Aorta (tissue), 5 donors: ENCODE measurements at places on chromosomes 16 and 17. TPM values are rescaled to one million over a fixed set of nuclear protein-coding genes. Genes with fewer than 3 reads are reported as not detected.

DNA sequence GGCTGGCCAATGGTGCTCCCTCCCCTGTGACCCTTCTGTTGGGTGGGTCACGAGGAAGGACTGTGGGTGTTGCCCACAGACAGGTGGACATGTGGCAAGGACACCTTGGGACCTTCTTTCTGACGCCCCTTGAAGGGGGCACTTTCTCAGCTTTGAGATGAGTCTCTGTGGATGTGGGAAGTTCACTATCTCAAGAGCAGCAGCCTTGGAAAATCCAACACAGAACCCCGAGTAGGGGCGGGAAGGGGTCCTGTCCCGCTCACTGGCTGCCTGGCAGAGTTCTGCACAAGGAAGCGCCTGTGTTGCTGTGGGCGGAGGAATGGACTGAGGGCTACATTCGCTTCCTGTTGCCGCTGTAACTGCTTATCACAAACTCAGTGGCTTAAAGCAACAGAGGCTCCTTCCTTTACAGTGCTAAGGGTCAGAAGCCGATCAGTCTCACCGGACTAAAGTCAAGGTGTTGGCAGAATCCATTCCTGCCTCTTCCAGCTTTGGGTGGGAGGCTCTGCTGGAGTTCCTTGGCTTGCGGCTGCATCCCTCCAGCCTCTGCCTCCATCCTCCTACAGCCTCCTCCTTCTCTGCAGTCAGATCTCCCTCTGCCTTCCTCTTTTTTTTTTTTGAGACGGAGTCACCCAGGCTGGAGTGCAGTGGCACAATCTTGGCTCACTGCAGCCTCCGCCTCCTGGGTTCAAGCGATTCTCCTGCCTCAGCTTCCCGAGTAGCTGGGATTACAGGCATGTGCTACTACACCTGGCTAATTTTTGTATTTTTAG, 305.2 kb downstream of the SEC14L1 start:
- peaks cover 1% of the 10 kb centered on the region for H3K4me1 ChIP-seq
- DNase-seq = no peak
- H3K27me3 ChIP-seq = no peaks in the 10 kb centered on the region
- no peaks in the 10 kb centered on the region for H3K36me3 ChIP-seq

DNA sequence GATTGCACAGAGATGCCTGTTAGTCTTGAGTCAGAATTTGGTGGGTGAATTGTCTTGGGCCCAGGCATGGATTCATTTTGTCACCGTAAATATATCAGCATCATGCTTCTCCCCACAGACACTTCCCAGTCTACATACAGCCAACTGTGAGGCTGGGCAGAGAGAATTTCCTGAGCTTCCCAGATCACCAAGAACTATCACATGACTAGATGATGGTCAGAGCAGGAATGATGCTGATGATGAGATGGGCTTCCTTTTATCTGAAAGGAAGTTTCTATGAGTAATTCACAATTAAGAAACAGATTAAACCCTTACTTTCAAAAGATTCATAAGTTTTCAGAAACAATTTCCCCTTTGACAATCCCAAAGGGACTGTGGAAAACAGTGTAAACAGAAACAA, 323 bp upstream of the KRTAP9-9 start:
- no peak overlapping the region for H3K27ac ChIP-seq
- H3K4me1 ChIP-seq = no peaks in the 10 kb centered on the region
- H3K4me3 ChIP-seq = no peak overlapping the region
- H3K36me3 ChIP-seq = no peaks in the 10 kb centered on the region
- no peak for DNase-seq

Gene IGF2BP1
- total RNA-seq = 0.29 TPM

Gene SCIMP
- 6.1 TPM for total RNA-seq

Gene CA4
- total RNA-seq = 1.6 TPM

- no peaks in the 10 kb centered on the region for H3K36me3 ChIP-seq
- H3K4me3 ChIP-seq = no peak overlapping the region
- H3K27ac ChIP-seq = no peak overlapping the region
Observed at GRCh38 chr17:4007346-4008081, 43.3 kb upstream of the ATP2A3 start.

- H3K4me1 ChIP-seq = no peaks in the 10 kb centered on the region
- H3K36me3 ChIP-seq = no peaks in the 10 kb centered on the region
- no peak overlapping the region for H3K4me3 ChIP-seq
- H3K27me3 ChIP-seq = no peaks in the 10 kb centered on the region
- no peak overlapping the region for H3K27ac ChIP-seq
Observed at GRCh38 chr16:88008840-88009239, 57.6 kb downstream of the BANP start.

DNA sequence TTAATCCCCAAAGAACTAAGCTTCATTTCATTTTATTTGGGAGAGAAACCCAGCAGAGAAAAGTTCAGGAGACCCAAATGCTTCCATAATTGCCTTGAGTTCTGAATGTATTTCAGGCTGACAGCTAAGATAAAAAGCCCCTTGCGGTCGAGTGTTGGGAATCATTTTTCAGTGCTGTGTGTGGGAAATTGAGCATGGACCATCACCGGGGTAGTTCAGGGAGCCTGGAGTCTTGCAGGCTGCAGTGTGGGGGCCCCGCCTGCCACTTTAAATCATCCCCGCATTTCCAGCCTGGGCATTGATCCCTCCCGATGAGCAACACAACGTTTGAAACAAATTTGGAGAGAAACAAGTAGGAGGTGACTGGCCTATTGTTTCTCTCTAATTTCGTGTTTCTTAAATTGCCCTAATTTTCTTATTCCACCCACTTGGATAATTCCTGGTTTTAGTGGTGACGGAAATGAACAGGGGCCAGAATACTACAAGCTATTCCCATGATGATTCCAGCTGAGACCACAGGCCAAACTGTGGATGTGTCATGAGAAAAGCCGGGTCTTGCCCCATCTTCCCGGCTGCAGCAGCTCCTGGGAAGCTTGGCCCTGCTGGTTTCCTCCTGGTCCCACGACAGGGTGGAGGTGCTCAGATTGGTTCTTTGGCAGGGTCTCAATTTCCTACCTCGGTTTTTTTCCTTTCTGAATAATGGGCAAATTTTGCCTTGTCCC, 75.1 kb downstream of the FOXL1 start:
- no peaks in the 10 kb centered on the region for H3K36me3 ChIP-seq
- H3K27me3 ChIP-seq = no peaks in the 10 kb centered on the region
- no peak for DNase-seq

GRCh38 chr17:73561111-73561510, 83.1 kb downstream of the SDK2 start:
- no peaks in the 10 kb centered on the region for H3K4me1 ChIP-seq
- H3K4me3 ChIP-seq = no peak overlapping the region
- no peaks in the 10 kb centered on the region for H3K36me3 ChIP-seq
- no peak overlapping the region for H3K27ac ChIP-seq

- H3K4me1 ChIP-seq = no peaks in the 10 kb centered on the region
- no peaks in the 10 kb centered on the region for H3K36me3 ChIP-seq
- H3K4me3 ChIP-seq = no peak overlapping the region
- DNase-seq = no peak
Observed at GRCh38 chr17:13426991-13427390, 174.7 kb downstream of the HS3ST3A1 start.

DNA sequence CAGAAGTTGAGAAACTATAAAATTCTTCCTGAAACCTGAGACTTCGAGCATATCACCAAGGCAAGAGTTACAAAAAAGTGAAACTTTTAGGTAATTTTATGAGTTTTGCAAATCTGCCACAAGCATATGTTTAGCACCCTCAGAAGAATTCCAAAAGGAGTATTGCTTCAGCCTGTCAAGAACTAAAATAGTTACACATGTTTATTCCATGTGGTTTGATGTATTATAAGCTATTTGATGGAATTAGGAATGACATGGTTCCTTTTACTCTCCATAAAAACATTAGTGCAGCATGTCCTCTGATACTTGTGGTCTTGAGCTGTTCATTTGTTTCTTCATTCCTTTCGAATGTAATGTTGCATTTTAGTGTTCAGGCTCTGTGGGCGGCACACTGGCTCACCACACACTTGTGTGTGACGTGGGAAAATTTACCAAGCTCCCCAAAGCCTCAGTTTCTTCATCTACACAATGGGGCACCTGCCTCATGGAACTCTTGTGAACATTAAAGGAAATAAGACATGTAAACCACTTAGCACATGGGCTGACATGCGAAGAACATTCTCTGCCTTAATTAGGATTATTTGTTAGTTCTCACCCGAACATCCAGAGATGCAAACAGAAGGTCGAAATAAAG, 204.2 kb upstream of the FOXF1 start:
- no peak overlapping the region for H3K27ac ChIP-seq
- no peak for DNase-seq
- H3K36me3 ChIP-seq = no peaks in the 10 kb centered on the region
- no peaks in the 10 kb centered on the region for H3K4me1 ChIP-seq
- no peak overlapping the region for H3K4me3 ChIP-seq

DNA sequence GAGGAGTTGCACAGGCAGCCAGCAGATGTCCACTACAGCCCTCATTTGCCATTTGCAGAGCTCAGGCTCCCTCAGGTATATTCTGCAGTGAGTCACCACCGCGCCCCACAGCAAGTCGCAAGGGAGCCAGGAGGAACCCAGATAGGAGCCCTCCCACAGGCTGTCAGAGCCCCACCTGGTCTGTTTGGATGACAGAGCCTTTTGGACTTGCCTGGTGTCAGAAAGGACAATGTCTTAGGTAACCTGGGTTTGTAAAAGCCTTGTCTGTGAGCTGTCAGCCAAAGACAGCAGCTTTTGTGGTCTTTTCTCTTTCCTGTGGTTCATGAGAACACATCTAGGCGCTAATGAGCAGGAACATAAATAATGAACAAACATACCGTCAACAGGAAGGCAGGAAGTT, 70.9 kb downstream of the GNAO1 start:
- no peaks in the 10 kb centered on the region for H3K36me3 ChIP-seq
- H3K27ac ChIP-seq = no peak overlapping the region
- no peak overlapping the region for H3K4me3 ChIP-seq
- no peak for DNase-seq
- no peaks in the 10 kb centered on the region for H3K27me3 ChIP-seq
- peaks cover 6% of the 10 kb centered on the region for H3K4me1 ChIP-seq

Gene P2RX1
- total RNA-seq = 3.5 TPM

Gene PRR29
- total RNA-seq = 0.62 TPM

DNA sequence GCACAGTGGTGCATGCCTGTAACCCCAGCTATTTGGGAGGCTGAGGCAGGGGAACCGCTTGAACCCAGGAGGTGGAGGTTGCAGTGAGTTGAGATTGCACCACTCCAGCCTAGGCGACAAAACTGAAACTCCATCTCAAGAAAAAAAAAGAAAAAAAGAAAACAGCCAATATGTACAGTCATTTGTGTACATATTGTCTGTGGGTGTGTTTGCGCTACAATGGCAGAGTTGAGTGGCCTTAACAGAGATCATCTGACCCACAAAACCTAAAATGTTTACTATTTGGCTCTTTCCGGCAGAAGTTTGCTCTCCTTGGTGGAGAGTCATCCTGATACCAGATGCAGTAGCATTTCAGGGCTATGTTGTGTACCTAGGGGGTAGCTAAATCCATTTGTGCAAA, 57.9 kb downstream of the ARSG start:
- H3K36me3 ChIP-seq = no peaks in the 10 kb centered on the region
- H3K4me3 ChIP-seq = no peak overlapping the region
- H3K27me3 ChIP-seq = no peaks in the 10 kb centered on the region

Gene NLGN2
- total RNA-seq = 32.9 TPM

GRCh38 chr17:74426551-74427047, 5.3 kb upstream of the GPRC5C start:
- H3K27me3 ChIP-seq = no peaks in the 10 kb centered on the region

Gene GSG1L
- 10.6 TPM for total RNA-seq

Gene BCL6B
- 31.4 TPM for total RNA-seq

Gene KCNG4
- not detected for total RNA-seq

DNA sequence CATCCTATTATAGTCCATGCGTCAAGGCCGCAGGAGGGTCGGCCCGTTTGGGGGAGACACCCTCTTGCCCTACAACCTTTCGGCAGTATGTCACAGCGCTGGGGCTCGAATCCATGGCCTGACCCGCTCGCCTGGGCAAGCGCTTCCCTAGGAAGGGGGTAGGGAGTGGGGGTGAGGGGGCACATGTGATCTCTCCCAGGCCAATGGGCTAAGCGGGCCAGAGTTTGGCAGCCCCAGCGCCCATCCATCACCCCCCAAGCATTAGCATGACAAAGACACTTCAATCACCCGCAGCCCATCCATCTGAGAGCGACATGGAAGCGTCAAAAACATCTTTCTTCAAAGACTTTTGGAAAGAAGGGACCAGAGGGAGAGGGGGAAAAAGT, at the start of gene HOXB1:
TSS of gene HOXB1 (minus strand) at position 125 of the 386 bp plus-strand sequence. CDS start at position 18, 107 bp downstream.
- no peaks in the 10 kb centered on the region for H3K4me1 ChIP-seq
- H3K27me3 ChIP-seq = no peaks in the 10 kb centered on the region
- H3K4me3 ChIP-seq = no peak within 1 kb of the TSS
- no peak for DNase-seq
- H3K27ac ChIP-seq = no peak within 1 kb of the TSS

GRCh38 chr17:79947351-79948031, 88.2 kb downstream of the TBC1D16 start:
- H3K27me3 ChIP-seq = no peaks in the 10 kb centered on the region
- no peak for DNase-seq
- H3K27ac ChIP-seq = no peak overlapping the region
- H3K4me1 ChIP-seq = no peaks in the 10 kb centered on the region
- H3K4me3 ChIP-seq = no peak overlapping the region
